CD4-positive, alpha-beta T cell treated with Interleukin-4 for 1 hour (primary cell): ENCODE measurements at places on chromosomes 5 and 9.

DNA sequence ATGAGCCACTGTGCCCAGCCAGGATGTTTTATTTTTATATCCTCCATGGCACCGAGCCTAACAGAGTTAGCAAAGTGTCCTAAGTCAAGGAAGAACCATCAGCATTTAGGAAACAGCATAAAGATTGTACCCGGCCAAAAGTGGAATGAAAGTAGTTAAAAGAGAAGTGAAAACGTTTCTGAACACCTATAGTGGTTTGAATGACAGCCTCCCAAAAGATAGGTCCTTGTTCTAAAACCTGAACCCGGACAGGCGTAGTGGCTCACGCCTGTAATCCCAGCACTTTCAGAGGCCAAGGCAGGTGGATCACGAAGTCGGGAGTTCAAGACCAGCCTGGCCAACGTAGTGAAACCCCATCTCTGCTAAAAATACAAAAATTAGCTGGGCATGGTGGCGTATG is 37.4 kb downstream of the ZFAND5 start:
- no peak for DNase-seq

- no peak for DNase-seq
These were observed 111.4 kb upstream of the ARRDC3 start for GRCh38 chr5:91494447-91494996.

- DNase-seq = no peak
These were observed 643.7 kb upstream of the ACO1 start for GRCh38 chr9:31740705-31741104.

DNA sequence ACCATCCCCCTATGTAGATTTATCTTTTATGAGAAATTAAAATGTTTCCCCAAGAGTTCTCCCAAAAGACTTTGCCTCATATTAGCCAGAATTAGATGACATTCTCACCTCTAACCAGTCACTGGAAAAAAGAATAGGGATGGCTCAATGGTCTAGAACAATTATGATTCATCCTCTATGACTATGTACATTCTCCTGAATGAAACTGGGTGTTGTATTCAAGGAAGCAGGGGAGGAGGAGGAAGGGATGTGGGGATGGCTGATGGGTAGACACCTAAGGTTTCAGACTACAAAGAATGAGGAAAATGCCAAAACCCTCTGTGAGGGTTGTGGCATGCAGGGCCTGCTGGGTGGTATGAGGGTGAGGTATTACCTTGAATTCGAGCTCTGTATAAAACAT is 49.5 kb upstream of the BRINP1 start:
- no peak for DNase-seq
